ENCODE measurements at places on chromosomes 16 and 17.

DNA sequence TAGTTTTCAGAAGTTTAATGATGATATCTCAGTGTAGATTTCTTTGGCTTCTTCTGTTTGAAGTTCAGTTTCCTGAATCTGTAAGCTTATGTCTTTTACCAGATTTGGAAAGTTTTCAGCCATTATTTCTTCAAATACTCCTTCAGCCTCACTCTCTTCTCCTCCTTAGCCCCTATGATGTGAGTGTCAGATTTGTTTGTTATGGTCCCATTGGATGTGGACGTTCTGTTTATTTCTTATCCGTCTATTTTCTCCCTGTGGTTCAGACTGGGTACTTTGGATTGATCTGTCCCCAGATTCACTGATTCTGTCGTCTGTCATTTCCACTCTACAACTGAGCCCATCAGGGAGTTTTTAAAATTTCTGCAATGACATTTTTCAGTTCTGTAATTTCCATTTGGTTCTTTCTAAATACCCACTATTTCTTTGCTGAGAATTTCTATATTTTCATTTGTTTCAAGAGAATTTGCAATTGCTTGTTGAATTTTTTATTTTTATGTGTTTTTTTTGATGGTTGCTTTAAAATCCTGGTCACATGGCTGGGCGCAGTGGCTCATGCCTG, 110.9 kb downstream of the SEC14L1 start:
- no peak for DNase-seq

- DNase-seq, result no peak
Observed at GRCh38 chr17:78313735-78314648, 45.9 kb downstream of the SOCS3 start.

DNA sequence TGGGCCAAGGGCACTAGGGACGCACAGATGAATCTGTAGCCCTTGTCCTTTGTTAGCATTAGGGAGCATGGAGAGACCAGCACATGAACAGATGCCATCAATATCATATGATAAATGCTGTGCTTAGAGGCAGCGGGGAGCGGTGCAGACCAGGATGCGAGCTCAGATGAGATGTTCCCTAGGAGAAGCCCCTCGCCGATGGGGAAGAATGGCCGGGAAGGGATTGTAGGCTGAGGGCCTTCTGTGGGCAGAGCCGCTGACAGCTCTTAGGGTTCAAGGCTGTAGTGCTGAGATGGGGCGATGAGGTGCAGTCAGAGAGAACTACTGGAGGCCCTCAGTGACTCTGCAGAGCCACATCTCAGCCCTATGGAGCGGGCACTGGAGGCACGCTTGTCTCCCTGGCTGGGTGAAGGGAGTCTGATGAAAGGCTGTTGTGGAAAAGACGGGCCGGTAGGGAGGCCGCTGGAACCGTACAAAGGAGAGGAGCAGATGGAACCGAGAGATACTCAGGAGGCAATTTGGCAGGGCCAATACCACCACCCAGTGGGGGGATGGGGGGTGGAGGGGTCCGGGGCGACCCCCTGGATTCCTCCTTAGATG, 66.3 kb upstream of the ENDOV start:
- no peak for DNase-seq

- DNase-seq, result no peak
Observed at GRCh38 chr17:55988861-55989260, 164.4 kb upstream of the ANKFN1 start.

DNA sequence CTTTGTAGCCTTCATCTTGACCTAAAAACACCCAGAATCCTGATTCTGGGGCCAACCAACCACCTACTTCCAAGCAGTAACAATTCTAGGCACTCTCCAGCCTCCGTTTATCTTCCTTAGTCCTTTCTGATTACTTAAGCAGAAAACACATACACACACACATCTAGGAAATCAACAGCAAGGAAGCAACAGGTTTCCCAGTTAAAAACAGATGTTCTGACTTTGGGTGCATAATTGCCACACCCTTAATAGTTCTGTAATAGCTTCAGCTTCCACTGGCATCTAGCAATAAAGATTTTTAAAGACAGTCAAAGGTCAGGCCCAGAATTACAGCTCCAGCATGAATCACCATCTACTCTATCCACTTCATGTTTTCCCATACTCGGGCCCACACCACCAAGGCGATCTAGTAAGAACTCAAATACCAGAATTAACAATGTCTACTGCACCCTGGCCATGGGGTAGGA, 2.6 kb downstream of the ARHGAP17 start:
- peak; percentile 75 for DNase-seq

DNA sequence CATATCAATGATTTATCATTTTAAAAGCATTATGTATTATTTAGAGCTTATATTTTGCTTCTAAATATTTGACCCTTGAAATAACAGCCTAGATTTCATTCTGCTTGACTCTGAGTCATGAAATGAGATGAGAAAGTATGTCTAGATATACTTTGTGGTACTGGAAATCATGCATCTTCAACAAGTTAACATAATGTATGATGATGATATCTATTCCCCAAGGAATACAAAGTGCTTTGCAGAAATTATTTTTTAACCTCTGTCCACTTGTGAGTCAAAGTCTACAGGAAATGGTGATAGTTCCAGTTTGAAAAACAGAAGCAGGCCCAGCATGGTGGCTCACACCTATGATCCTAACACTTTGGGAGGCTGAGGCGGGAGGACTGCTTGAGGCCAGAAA, 36.1 kb downstream of the GOSR1 start:
- DNase-seq, result no peak

DNA sequence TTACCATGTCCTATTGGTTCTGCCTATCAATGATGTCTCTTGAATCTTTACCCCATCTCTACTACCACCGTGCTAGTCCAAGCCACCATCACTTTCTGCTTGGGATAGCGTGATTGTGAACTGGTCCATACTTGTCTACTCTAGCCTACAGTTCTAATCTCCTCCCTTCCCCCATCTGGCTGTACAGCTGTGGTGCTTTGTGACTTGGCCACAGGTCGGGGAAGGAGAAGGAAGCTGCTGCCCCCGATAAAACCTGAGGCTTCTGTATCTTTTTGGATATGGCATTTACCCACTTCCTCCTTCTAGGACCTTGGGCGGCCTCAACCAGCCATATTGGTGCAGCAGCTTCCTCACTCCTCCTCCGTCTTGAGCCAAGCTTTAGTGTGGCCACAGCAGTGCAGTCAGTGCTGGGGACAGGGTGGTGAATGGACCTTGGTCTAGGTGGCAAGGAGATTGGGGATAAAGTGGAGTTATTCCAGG, 314 bp upstream of the ITGA2B start:
- DNase-seq, result no peak

DNA sequence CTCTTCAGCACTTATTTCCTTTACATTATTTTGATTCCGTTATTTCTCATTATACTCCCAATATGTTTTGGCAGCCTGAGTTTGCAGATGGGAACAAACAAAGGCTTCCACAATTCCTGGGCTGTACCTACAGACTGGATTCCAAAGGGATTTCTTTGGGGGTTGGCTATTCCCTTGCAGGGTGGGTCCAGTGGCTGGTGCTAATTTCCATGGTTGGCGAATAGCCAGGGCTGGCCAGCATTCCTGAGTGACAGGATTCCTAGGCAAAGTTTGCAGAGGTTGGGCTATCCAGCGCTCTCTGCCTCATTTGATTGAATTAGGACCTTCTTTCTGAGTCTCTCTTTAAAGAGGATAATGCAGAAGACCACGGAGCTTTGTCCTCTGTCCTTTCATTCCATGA, 207.4 kb downstream of the MAF start:
- no peak for DNase-seq

DNA sequence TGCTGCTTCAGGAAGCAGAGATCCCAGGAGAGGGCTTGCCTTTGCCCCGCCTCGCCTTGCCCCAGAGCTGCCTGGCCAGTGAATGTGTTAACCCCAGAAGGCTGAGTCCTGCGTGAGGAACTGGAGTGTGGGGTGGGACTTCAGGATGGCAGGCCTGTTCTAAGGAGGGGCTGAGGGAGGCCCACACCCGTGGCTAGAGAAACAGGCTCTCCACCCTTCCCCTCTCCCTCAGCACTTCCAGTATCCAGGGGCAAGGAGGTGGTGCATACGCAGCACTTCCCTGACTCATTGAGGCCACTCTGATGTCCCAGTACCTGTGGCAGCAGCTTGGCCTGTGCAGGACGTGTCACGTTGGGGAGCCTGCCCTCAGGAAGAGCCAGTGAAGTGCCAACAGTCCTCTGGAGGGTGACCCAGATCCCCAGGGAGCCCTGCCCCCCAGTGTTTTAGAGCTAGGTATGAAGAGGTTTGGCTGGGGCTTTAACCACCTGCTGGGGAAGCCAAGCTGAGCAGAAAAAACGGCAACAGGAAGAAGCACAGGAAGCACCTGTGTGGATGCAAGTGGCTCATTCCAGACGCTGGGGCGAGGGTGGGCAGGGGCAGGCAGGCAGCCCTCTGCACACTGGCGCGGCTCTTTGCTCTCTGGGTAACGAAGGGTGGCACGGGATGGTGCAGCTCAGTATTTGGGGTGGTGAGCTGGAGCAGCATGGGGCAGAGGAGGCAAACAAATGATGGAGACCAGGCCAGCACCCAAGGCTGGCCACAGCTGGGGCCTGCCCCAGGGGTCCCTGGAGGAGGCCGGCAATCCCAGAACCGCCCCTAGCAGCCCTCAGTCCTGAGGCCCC, 14.7 kb upstream of the CTCF start:
- no peak for DNase-seq

GRCh38 chr17:57537524-57538410, 207.3 kb downstream of the CCDC182 start:
- DNase-seq, result no peak

DNA sequence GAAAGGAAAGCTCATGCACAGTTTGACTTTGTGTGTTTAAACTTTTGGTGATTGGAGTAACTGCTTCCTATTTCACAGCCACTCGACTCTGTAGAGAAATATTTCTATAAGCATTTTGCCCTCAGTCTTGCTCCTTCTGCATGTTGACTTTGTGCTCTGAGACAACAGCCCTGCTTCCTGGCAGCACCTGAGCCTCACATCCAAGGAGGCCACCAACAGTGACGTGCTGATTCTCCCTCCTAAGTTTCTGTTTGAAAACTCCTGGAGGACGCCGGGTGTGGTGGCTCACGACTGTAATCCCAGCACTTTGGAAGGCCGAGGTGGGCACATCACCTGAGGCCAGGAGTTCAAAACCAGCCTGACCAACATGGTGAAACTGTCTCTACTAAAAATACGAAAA, 23.9 kb upstream of the WSB1 start:
- no peak for DNase-seq

GRCh38 chr17:43453331-43453812, 30.4 kb upstream of the DHX8 start:
- no peak for DNase-seq

DNA sequence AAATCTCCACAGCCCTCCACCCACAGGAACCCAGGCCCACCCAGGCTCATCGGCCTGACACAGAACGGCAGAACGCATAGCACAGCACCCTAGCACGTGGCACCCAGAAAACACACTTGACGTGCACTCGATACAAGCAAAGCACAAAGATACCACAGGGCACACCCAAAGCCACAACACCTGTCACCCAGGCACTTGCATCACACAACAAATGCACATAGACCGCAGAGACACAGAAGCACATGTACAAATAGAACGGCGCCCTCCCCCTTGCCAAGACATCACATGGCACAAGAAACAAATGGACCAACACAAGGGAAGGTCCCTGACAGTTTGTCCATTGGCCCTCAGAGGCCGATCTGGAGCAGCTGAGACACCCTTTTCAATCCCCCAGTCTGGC, 147.7 kb upstream of the WSCD1 start:
- DNase-seq, result no peak

DNA sequence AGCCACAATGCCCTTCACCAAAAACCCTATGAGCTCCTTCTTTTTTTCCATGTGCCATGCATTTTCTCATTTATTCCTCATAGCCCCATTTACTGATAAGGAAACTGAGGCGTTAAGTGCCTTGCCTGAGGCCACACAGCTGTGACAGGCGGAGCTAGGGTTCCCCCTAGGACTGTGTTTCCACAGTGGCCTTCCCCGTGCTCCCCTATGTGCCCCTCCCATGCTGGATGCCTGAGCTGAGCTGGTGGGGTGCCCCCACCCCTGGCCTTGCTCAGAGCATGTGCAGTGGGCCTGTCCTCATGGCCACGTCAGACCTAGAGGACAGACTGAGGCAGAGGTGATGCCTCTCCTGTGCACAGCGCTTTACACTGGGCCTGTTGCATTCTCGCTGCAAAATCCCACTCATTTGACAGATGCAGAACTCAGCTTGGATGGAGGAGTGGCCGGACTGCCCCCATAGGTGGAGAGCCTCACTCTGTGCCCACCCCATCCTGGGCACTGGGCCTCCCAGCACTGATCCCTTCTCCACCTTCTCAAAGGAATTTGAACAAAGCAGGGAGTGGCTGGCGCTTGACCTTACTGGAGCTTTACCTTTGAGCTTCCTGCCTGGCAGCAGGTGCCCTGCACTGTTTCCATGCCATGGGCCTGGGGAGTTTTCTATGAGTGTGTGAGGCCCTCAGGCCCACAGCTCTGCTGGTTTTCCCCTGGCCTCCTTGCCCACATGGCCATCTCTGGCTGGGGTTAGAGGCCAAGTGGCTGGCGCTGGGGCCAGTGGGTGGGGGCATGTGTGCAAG, 2.6 kb downstream of the MAP2K3 start:
- no peak for DNase-seq

DNA sequence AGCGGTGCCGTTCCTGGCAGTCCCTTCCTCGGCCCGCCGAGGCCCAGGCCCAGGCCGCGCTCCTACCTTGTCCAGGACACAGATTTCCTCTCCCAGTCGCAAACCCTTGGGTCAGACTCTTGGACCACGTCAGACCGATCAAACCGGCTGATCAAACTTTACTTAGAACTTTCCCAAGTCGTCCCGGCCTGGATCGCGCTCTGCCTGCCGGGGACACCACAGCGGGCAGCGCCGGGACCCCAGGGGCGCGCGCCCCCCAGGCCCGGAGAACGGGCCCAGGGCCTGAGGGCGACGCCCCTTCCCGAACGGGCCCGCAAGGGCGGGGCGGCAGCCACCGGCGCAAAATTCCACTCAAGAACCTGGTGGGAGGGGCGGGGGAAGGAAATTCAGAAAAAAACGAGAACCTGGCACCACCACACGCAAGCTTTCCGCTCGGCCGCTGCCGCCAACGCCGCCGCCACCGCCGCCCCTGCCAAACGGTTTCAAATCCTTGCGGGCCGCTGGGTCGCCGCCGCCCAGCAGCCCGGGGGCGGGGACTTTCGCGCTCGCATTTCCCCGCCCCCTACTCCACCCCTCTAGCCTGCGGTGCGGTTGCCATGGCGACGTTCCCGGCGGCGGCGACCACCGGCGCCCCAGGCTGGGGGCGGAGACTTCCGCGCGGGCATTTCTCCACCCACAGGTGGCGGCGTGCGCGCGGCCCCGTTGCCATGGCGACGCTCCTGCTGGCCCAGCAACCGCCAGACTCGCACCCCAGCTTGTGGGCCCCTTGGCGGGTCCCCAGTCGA, at the start of gene CEP112:
Gene CEP112, minus strand, starts transcription at position 541 of the 785 bp plus-strand sequence.
- DNase-seq, result peak; percentile 16
